Stimulated activated CD8-positive, alpha-beta memory T cell treated with anti-CD3 and anti-CD28 coated beads, Interleukin-4, amount 100 ng/mL, for 1 hour (primary cell): ENCODE measurements at places on chromosomes 1 and 21.

- DNase-seq = no peak
Observed at GRCh38 chr1:203491664-203492063, 2.3 kb upstream of the OPTC start.

GRCh38 chr21:14900058-14900457 lies 164.7 kb downstream of the NRIP1 start:
- DNase-seq = no peak

GRCh38 chr1:109906839-109907180 lies 3.8 kb upstream of the CSF1 start:
- no peak for DNase-seq

DNA sequence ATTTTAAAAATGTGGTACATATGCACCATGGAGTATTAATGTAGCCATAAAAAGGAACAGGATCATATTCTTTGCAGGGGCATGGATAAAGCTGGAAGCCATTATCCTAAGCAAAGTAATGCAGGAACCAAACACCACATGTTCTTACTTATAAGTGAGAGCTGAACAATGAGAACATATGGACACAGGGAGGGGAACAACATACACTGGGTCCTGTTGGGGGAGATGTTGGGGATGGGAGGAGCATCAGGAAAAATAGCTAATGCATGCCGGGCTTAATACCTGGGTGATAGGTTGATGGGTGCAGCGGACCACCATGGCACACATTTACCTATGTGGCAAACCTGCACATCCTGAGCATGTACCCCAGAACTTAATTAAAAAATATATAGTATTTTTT lies 352.5 kb upstream of the KAZN start:
- DNase-seq = no peak

DNA sequence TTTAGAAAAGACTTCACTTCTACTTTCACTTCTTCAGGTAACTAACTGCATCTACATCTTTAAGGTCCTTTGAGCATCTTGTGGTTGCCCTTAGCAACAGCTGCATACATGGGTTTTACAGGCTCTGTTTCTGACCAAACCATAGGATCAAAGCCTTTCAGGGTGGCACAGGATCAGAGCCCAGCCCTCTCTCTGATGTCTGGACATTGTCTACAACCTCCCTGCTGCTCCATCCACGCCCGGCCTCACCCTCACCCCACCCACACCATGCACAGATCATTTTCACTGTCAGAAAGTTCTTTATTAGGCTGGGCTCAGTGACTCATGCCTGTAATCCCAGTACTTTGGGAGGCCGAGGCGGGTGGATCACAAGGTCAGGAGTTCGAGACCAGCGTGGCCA lies 5.2 kb downstream of the NCF2 start:
- no peak for DNase-seq

GRCh38 chr1:94239796-94240195 lies 2.4 kb upstream of the ARHGAP29 start:
- no peak for DNase-seq

- no peak for DNase-seq
Observed at GRCh38 chr1:155081472-155082300, 3.0 kb downstream of the EFNA3 start.

GRCh38 chr1:12618661-12618964 lies 603 bp upstream of the DHRS3 start:
- DNase-seq = no peak

GRCh38 chr1:181140891-181141290 lies 52.4 kb downstream of the IER5 start:
- no peak for DNase-seq

DNA sequence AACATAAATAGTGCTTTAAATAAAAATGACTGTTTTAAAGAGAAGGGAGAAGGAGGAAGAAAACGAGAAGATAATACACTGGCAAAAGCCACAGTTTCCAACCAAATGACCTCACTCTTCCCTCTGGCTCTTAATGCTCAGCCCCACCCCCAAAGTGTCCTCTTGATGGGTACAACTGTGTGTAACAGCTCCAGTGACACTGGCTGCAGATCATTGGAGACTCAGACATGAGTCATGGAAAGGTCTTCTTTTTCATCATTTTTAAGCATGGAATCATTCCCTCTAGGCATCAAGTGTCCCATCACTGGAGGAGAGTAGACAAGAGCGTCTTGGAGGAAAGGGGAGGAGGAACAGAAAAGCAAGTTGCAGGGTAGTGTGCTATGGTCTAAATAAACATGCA lies 333.0 kb downstream of the PAPPA2 start:
- DNase-seq = no peak
